ENCODE measurements at places on chromosomes 12 and 14.

DNA sequence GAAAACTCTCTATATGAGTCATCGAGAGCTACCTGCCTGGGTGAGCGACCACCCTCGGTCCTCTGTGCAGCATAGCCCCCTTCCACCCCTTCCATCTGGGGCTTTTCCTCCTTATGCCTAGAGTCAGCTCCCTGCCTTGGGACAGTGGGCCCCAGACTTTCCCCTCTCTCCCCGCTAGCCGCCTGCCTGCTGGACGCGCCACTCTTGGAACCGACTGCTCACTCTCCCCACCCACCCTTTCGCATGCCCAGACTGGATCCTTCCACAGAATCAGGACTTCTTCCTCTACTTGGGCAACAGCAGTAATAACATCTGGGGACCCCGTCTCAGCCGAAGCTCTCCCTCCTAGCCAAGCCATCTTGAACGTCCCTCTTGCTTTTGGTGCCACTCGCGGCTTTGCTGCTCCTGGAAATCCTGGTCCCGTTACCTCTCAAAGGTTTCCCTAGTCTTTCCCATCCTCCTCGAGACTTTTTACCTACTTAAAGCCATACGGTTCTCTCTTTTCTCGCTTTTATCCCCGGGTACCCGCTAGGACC is 671 bp downstream of the ESYT1 start:
- DNase-seq, result peak; percentile 96
- peak overlapping the region; percentile 95 for H3K27ac ChIP-seq

GRCh38 chr14:104756477-104757237 is 3.7 kb downstream of the SIVA1 start:
- H3K4me3 ChIP-seq, result no peak overlapping the region
- no peak for DNase-seq
- peaks cover 32% of the 10 kb centered on the region for H3K4me1 ChIP-seq
- H3K27ac ChIP-seq, result no peak overlapping the region

- no peak overlapping the region for H3K27ac ChIP-seq
- no peaks in the 10 kb centered on the region for H3K4me1 ChIP-seq
- DNase-seq, result no peak
- H3K36me3 ChIP-seq, result no peaks in the 10 kb centered on the region
Measured at GRCh38 chr12:83763425-83763824, 1076.7 kb downstream of the TMTC2 start.

- no peaks in the 10 kb centered on the region for H3K27me3 ChIP-seq
- H3K4me3 ChIP-seq, result peak overlapping the region; percentile 10
- no peak for DNase-seq
- peaks cover 20% of the 10 kb centered on the region for H3K4me1 ChIP-seq
- no peaks in the 10 kb centered on the region for H3K36me3 ChIP-seq
Measured at GRCh38 chr14:75333606-75334548, 55.2 kb downstream of the FOS start.

DNA sequence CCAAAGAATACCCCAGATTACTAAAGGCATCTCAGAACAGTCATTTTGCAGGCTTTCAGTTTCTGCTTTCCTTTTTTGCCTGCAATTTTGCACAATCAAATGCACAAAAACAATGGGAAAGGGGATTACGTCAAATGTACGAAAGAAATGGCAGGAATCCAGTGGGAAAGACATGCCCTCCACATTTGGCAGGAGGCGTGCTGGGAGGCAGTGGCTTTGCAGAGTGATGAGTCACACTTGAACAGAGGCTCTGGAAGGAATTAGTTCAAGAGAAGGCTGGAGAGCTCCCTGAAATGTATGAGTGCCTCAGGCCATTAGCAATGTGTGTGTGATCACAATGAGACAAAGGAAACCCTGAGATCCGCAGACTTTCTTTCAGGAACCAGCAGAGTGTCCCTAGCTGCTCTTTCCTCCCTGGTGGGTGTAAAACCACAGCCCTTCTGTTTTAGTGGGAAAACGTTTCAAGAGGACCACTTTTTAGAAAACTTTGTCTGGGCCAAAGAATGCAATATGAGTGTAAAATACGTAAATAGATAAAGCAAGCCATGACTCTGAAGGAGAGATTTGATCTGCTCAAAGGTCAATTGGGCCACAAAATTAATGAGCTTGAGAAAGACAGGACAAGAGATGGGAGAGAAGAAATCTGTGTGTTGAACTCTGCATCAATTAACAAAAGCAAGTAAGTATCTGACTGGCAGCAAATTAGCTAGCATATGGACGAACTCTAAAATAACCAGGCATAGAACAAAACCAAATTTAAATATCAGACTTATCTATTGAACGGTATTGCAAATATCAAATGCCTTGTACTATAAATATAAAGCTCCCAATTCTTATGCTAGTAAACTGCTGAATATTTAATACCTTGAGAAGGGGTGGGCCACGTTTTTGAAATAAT is 155.4 kb upstream of the PDE3A start:
- peak; percentile 97 for DNase-seq
- peaks cover 9% of the 10 kb centered on the region for H3K4me1 ChIP-seq
- no peaks in the 10 kb centered on the region for H3K36me3 ChIP-seq
- H3K4me3 ChIP-seq, result no peak overlapping the region
- peak overlapping the region; percentile 57 for H3K27ac ChIP-seq
- no peaks in the 10 kb centered on the region for H3K27me3 ChIP-seq

GRCh38 chr12:40792792-40793386 is 100.7 kb downstream of the CNTN1 start:
- H3K36me3 ChIP-seq, result no peaks in the 10 kb centered on the region
- H3K27ac ChIP-seq, result no peak overlapping the region
- no peaks in the 10 kb centered on the region for H3K27me3 ChIP-seq
- no peaks in the 10 kb centered on the region for H3K4me1 ChIP-seq

DNA sequence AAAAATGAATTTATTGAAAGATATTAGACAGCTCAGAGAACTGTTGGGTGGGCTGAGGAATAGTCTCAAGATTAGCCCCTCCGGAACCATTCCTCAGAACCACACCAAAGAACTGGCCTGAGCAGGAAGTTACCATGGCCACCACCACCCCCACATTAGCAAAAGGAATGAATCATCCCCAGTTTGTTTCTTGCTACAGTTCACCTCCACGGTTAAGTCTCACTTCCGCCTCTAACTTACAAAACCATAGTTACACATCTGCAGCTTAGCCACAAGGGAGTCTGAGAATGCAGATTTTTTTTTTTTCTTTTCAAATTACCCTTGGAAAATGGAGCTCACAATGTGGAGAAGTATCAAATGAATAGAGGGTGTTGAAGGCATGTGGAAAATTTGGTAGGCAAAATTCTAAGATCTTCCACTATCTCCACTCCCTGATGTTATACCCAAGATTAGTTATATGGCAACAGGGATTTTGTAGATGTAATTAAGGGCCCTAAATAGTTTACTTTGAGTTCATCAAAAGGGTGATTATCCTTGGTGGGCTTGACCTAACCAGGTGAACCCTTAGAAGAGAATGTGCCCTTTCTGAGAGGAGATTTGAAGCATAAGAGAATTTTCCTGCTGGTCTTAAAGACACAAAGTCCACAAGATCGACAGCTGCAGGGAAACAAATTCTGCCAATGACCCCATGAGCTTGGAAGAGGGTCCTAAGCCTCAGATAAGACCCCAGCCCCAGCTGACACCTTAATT is 129.8 kb upstream of the KRR1 start:
- DNase-seq, result no peak
- no peaks in the 10 kb centered on the region for H3K36me3 ChIP-seq
- no peaks in the 10 kb centered on the region for H3K4me1 ChIP-seq

GRCh38 chr12:645563-646071 is 17.6 kb downstream of the NINJ2 start:
- no peak overlapping the region for H3K4me3 ChIP-seq
- no peak for DNase-seq
- peak overlapping the region; percentile 98 for H3K27ac ChIP-seq
- no peaks in the 10 kb centered on the region for H3K27me3 ChIP-seq
- H3K4me1 ChIP-seq, result peaks cover 59% of the 10 kb centered on the region

GRCh38 chr12:111773801-111774551 is 7.2 kb downstream of the ALDH2 start:
- peak overlapping the region; percentile 18 for H3K4me3 ChIP-seq
- DNase-seq, result peak; percentile 95
- H3K27me3 ChIP-seq, result no peaks in the 10 kb centered on the region
- peak overlapping the region; percentile 90 for H3K27ac ChIP-seq
- no peaks in the 10 kb centered on the region for H3K36me3 ChIP-seq
- H3K4me1 ChIP-seq, result peaks cover 77% of the 10 kb centered on the region

- H3K27ac ChIP-seq, result no peak overlapping the region
- DNase-seq, result no peak
- H3K27me3 ChIP-seq, result no peaks in the 10 kb centered on the region
- H3K36me3 ChIP-seq, result no peaks in the 10 kb centered on the region
- H3K4me1 ChIP-seq, result no peaks in the 10 kb centered on the region
- no peak overlapping the region for H3K4me3 ChIP-seq
Measured at GRCh38 chr14:95452893-95453712, 63.3 kb downstream of the SYNE3 start.

DNA sequence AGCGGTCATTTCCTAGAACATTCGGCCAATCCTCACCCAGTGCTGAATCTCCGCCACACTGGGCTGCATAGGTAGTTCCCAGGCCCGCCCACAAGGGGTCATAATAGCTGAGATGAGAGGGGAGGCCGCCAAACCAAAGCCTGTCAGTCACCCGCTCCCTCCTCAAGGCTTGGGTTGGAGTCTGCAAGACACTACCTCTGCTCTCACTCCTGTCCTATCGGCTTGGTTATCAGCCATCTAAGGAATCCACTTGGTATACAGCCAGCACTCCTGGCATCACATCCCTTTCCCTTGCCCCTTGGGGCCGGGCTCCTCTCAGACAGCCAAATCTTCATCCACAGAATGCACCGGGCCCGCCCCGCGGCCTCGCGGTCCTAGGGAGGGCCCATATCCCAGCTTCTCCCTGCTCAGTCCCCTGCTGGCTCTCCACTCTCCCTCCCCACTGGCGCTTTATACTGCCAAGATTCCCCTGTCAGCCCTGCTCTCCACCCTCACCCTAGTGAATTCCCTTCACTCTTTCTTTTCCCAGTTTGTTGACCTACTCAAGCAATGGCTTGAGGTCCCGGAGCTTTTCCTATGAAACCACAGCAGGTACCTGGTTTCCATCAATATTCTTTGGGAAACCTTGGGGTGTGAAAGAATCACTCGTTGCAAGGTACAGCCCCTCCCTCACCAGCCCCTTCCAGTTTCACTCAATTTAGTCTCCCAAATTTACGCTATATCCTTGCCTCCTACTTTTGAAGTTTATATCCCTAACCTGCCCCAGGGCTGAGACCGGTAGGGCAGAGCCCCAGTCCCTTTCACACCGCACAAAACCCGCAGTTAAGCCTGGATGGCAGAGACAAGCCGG is 1.4 kb downstream of the IFFO1 start:
- DNase-seq, result no peak
- H3K27ac ChIP-seq, result peak overlapping the region; percentile 86
- no peaks in the 10 kb centered on the region for H3K27me3 ChIP-seq
- H3K4me3 ChIP-seq, result peak overlapping the region; percentile 61
- H3K4me1 ChIP-seq, result peaks cover 60% of the 10 kb centered on the region
- peaks cover 13% of the 10 kb centered on the region for H3K36me3 ChIP-seq

- no peak overlapping the region for H3K4me3 ChIP-seq
- H3K36me3 ChIP-seq, result no peaks in the 10 kb centered on the region
- peaks cover 52% of the 10 kb centered on the region for H3K4me1 ChIP-seq
- no peak for DNase-seq
Measured at GRCh38 chr12:122866379-122866778, 29.5 kb downstream of the VPS37B start.

- DNase-seq, result no peak
- peaks cover 16% of the 10 kb centered on the region for H3K4me1 ChIP-seq
Measured at GRCh38 chr12:131487388-131488124, 223.3 kb upstream of the SFSWAP start.

DNA sequence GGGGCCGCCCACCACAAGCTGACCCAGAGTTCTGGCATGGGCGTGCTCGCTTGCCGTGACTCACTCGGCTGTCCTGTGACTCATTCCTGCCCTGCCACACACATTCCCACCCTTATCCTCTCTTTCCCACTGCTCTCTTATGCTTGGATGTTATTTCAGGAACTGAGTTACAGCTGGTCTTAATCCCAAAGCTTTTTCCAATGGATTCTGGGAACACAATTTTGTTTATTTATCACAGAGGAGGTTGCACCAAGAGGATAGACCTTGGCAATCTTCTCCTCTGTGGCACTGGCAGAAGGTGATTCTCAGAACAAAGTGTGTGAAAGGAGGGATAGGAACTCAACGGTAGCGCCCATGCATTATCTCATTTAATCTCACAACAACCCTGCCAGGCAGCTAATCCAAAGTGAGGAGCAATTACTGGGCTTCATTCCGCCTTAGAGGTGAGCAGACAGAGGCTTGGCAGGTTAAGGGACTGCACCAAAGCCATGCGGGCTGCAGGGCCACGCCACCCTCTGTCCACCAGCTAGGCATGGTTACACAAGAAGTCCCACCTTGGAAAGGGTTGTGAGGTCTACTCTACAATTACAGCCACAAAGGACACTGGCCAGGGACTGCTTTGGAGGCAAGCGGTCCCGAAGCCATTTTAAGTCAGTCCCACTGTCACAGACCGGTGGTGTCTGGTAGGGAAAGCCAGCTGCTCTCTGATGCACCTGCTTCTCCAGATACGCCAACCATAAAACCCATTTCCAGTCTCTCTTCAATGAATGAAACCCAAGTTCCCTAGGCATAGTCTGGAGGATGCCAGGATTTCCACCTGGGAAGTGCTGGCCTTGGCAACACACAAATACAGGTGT is 32.9 kb downstream of the SYNE3 start:
- DNase-seq, result peak; percentile 95
- peak overlapping the region; percentile 92 for H3K27ac ChIP-seq
- no peaks in the 10 kb centered on the region for H3K36me3 ChIP-seq
- H3K4me3 ChIP-seq, result peak overlapping the region; percentile 18
- H3K27me3 ChIP-seq, result no peaks in the 10 kb centered on the region
- peaks cover 83% of the 10 kb centered on the region for H3K4me1 ChIP-seq

GRCh38 chr14:90053044-90053443 is 8.8 kb upstream of the KCNK13 start:
- no peak for DNase-seq
- H3K27ac ChIP-seq, result no peak overlapping the region
- no peaks in the 10 kb centered on the region for H3K27me3 ChIP-seq
- H3K4me1 ChIP-seq, result no peaks in the 10 kb centered on the region
- H3K4me3 ChIP-seq, result no peak overlapping the region
- no peaks in the 10 kb centered on the region for H3K36me3 ChIP-seq

GRCh38 chr12:104360157-104360556 is 56.6 kb downstream of the EID3 start:
- H3K4me1 ChIP-seq, result no peaks in the 10 kb centered on the region
- no peaks in the 10 kb centered on the region for H3K27me3 ChIP-seq
- no peak overlapping the region for H3K27ac ChIP-seq
- DNase-seq, result no peak

GRCh38 chr14:84343656-84344055 is 1186.3 kb upstream of the FLRT2 start:
- no peak overlapping the region for H3K4me3 ChIP-seq
- H3K27ac ChIP-seq, result no peak overlapping the region
- no peaks in the 10 kb centered on the region for H3K4me1 ChIP-seq

- H3K36me3 ChIP-seq, result no peaks in the 10 kb centered on the region
- H3K27ac ChIP-seq, result peak overlapping the region; percentile 33
- peaks cover 31% of the 10 kb centered on the region for H3K4me1 ChIP-seq
- H3K4me3 ChIP-seq, result no peak overlapping the region
Measured at GRCh38 chr12:124636138-124636978, 68.9 kb upstream of the NCOR2 start.

DNA sequence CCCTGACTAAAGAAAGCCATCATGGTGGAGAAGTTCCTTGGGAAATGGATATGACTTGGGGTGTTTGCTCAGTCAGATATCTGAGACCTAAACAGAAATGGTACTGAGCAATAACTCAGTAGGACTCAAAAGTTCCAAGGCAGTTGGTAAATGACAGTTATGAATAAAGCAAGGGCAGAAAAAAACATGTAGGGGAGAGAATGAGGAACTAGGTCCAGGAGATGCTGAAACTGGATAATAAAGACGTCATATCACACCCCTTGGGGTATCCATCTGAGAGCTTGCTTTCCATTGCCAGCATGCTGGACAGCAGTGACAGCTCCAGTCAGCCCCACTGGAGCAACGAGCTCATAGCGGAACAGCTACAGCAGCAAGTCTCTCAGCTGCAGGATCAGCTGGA is 37.5 kb downstream of the RPGRIP1 start:
- H3K4me3 ChIP-seq, result no peak overlapping the region
- no peak overlapping the region for H3K27ac ChIP-seq

All from vagina (tissue), 2 donors.